ENCODE measurements at places on chromosomes 16 and 17. TPM values are rescaled to one million over a fixed set of nuclear protein-coding genes. Genes with fewer than 3 reads are reported as not detected.

NPIPB12 gene
- 68.6 TPM for total RNA-seq

EVPL gene
- 0.21 TPM for total RNA-seq

KRTAP2-2 gene
- not detected for total RNA-seq

GAS2L2 gene
- not detected for total RNA-seq

ST6GALNAC1 gene
- not detected for total RNA-seq

TEKT1 gene
- not detected for total RNA-seq

GAST gene
- total RNA-seq = not detected

QRICH2 gene
- total RNA-seq = 4.3 TPM

WIPI1 gene
- 1.2 TPM for total RNA-seq

CHD9NB gene
- total RNA-seq = 3.8 TPM

SLC5A10 gene
- not detected for total RNA-seq

NR1D1 gene
- 2.6 TPM for total RNA-seq

TPSD1 gene
- 1.7 TPM for total RNA-seq

CSH2 gene
- total RNA-seq = not detected

PERCC1 gene
- total RNA-seq = not detected

SPATA22 gene
- total RNA-seq = not detected

STH gene
- not detected for total RNA-seq

BCL6B gene
- 0.58 TPM for total RNA-seq

TMEM92 gene
- 0.19 TPM for total RNA-seq

AGRP gene
- not detected for total RNA-seq

PDIA2 gene
- 0.46 TPM for total RNA-seq

NPIPB13 gene
- total RNA-seq = 9.3 TPM

PRAC2 gene
- 25.5 TPM for total RNA-seq

CBLN1 gene
- not detected for total RNA-seq

SYCE1L gene
- not detected for total RNA-seq

DNAI2 gene
- not detected for total RNA-seq

OTOP2 gene
- total RNA-seq = not detected

CHST4 gene
- total RNA-seq = not detected
